ENCODE measurements at places on chromosomes 4 and X.

DNA sequence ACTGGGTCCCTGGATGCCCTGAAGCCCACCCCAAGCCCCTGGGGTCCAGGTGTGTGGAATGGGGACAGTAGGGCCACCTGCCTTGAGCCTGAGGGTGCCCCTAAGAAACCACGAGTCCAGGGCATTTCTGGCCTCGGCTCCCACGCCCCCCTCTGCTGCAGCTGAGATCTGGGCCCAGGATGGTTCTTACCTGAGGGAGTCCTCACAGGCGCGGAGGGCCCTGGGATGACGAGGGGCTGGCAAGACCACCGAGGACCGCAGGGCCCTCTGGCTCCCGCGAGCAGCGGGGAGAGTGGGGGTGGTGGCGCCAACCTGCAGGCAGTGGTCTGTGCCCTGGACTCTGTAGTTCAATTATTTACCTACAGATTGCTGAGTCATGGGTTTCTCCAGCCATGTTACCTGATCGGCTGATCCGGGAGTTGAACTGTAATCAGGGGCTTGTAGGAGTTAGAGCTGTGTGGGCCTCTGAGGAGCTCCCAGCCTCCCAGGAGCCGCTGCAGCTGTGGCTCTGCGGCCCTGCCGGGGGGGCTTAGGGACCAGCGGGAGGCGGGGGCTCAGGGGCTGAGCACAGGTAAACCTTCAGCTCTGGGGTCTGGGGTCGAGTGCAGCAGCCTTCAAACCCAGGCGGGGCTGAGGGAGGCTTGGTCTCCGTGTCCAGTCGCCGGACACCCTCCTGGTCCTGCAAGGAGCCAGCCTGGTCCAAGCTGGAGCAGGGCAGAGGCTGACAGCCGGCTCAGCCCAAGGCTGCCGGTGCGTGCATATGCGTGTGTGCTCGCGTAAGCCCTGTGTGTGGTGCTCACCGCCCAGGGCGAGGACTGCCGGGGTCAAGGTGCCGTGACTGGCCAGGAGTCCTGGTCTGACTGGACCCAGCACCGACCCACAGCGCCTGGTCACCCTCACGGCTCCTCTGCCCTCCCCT is at the start of gene SLC26A1:
Gene SLC26A1, minus strand, starts transcription at position 294 of the 919 bp plus-strand sequence. CDS start 1,701 bp downstream, outside the sequence.
- no peak for DNase-seq

DNA sequence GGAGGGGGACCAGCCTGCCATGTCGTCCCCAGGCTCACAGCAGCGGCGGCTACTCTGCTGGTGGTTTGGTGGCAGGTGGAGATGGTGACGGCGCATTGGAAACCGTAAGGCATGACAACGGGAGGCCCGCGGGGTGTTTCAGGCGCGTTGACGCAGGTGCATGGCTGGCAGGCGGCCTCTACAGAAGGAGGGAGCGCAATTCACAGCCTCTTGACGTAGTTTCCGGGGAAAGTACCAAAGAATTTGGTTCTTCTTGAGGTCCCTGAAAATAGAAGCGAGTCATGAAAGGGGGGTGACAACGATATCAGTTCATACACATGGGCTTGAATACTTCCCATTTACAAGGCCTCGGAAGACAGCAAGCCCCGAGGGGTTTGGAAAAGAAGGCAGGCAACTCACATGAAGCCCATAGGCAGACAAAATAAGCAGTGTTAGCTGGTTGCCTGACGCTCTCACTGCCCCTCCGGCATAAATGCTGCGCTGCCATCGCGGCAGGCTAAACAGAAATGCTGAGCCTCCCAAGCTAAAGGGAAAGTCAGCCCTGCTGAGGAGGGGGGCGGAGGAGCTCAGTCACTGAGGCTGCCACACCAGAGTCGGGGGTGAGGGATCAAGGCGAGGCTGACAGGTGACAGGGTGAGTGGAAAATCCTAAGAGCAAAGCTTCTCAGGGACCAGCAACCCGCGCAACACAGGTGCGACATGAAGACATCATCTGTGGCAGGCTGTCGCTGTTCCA is 52.3 kb upstream of the PDLIM3 start:
- DNase-seq = no peak

- no peak for DNase-seq
Observed at GRCh38 chr4:18981234-18981615, 959.7 kb upstream of the LCORL start.

DNA sequence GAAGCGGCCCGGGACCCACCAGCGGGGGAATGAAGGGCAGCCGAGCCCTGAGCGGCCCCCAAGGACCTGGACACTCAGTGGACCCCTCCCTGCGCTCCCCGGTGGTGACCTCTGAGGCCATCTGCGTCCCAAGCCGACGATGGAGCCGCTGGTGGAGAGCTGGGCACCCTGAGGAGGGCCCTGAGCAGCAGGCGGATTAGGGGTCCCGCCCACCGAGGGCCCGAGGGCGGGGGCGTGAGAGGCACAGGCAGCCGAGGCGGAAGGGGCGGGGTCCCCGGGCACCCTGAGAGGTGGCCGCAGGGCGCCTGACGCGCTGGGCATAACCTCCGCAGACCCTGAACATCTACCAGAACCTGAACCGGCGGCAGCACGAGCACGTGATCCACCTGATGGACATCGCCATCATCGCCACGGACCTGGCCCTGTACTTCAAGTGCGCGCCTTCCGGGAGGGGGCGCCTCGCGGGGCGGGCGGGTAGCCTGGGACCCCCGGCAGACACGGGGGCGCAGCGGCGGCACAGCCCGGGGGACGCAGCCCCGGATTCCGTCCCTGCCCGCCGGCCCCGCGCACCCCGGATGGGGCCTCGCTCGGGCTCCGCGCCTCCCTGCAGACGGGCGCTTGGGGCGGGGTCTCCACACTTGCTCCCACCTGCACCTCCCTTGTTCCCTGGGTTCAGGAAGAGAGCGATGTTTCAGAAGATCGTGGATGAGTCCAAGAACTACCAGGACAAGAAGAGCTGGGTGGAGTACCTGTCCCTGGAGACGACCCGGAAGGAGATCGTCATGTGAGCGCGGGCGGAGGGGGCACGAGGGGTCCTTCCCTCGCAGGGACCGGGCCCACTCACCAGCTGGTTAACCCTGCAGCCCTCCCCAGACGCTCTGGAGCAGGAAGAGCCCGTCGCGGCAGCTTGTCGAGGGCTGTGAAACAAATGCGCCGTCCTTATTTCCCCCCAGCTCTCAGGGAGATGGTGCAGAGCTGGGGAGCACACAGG is 10.3 kb downstream of the ATP5ME start:
- DNase-seq = peak; percentile 91

GRCh38 chr4:151809716-151810115 is 48.9 kb upstream of the GATB start:
- DNase-seq = no peak

- DNase-seq = no peak
Observed at GRCh38 chrX:68923147-68923546, 94.3 kb downstream of the EFNB1 start.

DNA sequence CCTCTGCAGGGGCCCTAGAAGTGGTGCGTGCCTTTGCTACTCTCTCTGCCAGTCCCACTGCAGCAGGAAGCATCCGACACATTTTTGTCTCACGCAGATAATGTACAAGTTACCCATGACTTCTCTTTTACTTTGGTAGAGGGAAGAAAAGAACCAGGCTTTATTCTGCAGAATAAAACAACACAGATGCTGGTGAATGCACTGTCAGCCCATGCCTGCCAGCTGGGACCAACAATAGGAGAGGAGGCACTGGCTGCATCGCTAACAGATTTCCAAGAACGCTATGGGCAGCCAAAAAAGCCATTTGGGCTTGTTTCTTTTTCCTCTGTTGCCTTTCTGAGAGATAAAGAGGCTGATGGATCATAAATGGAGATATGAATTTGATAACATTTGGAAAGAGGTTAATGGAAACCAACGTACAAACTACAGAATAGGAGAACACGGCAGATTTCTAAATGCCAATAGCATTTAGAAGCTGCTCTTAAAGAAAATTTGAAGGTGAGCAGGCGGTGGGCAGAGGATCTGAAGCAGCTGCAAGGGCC is 47.5 kb upstream of the IGFBP7 start:
- DNase-seq = no peak
